ENCODE measurements at places on chromosomes 5 and 9.

- DNase-seq, result no peak
Measured at GRCh38 chr9:10212702-10213101, 400.1 kb downstream of the PTPRD start.

GRCh38 chr9:8754751-8755150 is 955.2 kb upstream of the DMAC1 start:
- DNase-seq, result no peak

DNA sequence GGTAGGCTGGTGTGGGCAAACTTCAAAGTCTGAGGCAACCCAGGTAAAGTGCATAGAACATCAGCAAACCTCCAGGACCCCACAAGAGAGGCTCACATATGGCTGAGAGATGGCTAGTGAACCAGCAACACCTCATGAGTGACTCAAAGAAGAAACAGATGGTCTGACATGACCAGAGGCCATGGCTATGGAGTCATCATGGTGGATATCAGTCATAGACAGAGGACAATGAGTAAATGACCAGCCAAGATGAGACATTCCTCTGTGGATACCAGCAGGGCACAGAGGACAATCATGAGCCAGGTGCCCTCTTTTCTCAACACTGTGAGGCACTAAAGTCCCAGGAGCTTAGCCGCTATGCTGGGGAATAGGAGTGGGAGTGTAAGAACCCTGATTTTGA is 180.8 kb downstream of the RASEF start:
- DNase-seq, result no peak

- no peak for DNase-seq
Measured at GRCh38 chr9:136886610-136887597, 588 bp downstream of the TRAF2 start.

GRCh38 chr5:64693636-64694035 is 3.3 kb downstream of the SHISAL2B start:
- DNase-seq, result no peak
